ENCODE measurements at places on chromosomes 4 and X.
A peak's percentile ranks its signal among the peaks of the same experiment; 100 is the strongest.

DNA sequence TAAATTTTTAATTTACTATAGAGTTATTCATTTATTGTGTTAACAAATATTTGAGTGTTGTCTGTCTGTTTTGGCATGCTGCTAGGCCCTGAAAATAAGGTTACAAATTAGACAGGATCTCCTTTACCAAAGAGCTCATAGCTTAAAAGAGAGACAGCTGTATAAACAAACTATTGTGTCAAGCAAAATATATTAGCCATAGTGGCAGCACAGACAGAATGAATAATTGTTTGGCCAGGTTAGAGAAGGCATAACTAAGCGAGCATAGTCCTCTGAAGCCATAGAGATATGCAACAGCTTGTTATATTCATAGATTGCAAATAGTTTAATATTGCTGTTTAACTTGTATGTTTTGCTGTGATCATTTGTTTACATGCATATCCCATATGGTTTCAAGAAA lies 66.7 kb upstream of the NDUFC1 start:
- DNase-seq: no peak

DNA sequence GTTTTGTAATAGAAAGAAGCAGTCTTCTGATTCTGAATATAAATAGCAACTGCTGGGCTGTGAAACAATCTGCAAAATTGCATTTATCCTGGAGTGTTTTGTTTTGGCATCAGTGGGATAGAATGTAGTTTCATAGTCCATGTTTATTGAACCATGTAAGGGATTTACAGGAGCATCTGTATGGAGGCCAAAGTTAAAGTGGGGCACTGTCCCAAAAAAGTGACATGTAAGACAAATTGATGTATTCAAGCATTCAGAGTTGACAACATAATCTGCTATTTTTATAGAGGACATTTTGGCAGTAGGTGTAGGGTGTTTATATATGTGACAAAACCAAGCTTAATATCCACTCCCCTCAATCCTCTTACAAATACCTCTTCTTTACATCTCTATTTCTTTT lies 200.5 kb upstream of the ANK2 start:
- no peak for DNase-seq

DNA sequence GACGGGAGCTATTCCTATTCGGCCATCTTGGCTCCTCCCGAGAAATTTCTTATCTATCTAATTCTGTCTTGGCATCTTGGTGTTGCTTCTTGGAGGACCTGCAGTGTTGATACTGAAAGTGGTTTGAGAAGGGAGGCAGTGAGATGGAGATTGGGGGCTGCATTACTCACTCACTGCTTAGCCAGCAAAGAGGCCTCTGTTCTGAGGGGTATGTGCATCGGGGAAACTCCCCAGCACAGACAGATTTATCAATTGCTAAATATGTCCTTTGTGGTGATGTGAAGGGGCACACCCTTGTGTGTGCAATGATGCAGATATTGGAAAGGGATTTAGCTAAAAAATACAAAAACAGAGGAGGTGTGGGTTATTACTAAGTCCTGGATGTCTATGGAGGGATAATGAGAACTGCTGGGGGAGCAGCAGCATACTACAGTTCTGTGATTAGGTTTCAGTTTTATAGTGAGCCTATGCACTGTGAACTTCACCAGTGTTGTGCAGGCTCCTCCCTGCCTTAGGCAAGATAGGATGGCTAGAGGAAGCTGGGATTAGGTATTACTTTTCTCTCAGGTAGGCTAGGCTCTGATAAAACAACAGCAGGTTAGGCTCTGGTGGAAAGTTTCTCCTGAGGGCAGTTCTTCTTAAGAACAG lies 279.0 kb downstream of the HS3ST1 start:
- no peak for DNase-seq

DNA sequence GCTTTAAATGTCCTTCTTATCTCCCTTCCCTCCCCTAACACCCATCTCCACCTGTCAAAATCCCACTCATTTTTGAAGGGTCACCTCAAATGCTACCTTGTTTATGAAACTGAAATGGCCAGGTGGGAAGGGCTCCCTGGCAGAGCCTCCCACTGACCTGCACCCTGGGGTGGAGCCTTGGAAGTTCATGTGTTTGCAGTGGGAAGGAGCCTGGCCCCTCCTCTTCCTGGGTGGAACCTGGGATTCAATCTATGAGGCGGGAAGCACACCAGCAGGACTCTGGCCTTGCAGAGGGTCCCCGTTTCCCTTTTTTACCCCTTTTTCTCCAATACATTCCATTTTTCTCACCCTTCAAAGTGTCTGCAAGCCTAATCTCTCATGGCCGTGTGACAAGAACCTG lies 197.4 kb downstream of the ENOX2 start:
- no peak for DNase-seq

DNA sequence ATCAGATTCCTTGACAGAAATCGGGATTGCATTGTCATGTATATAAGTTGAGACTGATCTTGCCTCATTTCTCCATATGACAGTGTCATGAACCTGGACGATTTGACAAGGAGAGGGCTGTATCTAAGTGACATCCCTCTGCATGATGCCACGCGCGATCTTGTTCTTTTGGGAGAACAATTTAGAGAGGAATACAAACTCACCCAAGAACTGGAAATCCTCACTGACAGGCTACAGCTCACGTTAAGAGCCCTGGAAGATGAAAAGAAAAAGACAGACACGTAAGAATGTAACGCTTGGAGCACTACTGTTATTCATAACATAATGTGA lies 40.9 kb downstream of the GUCY1B1 start:
- no peak for DNase-seq

DNA sequence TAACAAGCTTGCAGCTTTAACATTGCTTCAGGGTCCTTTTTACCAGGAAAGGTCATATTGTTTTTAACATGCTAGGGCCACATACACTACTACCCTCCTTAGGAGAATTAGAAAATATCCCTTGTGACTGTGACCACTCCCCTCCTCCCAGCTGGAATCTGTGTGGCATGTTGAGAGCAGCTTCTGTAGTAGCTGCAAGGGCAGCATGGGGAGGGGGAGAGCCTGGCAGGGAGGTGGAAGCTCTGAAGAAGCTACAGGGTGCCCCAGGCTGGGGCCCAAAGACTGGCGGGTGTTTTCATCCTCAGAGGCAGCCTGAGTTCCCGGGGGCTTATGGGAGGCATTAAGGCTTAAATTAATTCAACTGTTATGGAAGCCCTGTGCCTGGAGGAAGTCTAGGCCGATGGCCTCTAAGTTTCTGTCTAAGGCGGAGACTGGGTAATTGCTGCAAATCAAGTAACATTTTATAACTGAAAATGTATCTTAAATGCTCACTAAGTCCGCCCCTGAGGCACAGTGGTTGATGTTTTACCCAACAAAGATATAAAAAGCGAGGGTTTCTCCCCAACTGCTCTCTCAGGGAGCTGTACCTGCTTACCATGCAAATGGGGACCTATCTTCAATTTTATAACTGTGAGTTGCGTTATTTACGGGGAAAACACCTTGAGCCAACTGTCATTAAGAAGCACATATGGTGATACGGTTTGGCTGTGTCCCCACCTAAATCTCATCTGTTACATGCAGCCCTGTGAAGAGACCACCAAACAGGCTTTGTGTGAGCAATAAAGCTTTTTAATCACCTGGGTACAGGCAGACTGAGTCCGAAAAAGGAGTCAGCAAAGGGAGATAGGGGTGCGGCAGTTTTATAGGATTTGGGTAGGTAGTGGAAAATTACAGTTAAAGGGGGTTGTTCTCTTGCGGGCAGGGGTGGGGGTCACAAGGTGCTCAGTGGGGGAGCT lies 37.4 kb upstream of the STS start:
- no peak for DNase-seq

- no peak for DNase-seq
Observed at GRCh38 chrX:96971812-96972211, 88.1 kb downstream of the RPA4 start.

GRCh38 chrX:39427906-39428305 lies 626.6 kb downstream of the MID1IP1 start:
- DNase-seq: no peak

- no peak for DNase-seq
Observed at GRCh38 chrX:41603596-41603995, 85.2 kb upstream of the GPR34 start.

- no peak for DNase-seq
Observed at GRCh38 chr4:148240241-148240640, 202.0 kb downstream of the NR3C2 start.

GRCh38 chrX:43002526-43003203 lies 224.7 kb upstream of the PPP1R2C start:
- DNase-seq: no peak

DNA sequence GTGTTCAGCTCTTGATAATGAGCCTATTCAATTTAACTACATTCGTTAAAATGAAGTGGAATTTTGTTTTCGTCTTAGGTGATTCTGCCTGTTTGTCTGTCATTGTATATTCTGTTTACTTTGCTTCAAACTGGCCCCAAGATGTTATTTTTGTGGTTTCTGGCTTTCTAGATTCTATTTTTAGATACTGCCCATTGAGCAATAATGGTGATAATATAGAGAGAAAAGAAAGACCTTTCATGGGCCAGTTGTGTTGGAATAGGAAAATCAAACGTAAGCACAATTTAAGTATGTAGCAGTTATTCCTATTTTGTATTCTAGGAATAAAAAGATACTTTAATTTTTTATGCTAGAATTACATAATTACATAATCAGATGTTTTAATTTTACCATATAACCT lies 4.0 kb downstream of the CDKN2AIP start:
- DNase-seq: no peak

DNA sequence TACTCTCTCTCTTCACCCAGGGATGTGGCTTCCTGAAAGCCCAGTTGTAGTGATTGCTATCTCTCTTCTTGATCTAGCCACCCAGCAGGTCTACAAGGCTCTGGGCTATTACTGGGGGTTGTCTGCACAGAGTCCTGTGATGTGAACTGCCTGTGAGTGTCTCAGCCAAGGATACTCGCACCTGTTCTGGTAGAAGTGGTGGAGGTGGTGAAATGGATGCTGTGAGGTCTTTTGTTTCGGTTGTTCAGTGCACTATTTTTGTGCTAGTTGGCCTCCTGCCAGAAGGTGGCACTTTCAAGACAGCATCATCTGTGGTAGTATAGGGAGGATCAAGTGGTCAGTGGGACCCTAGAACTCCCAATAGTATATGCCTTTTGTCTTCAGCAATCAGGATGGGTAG lies 268.0 kb downstream of the GABRG1 start:
- DNase-seq: no peak

DNA sequence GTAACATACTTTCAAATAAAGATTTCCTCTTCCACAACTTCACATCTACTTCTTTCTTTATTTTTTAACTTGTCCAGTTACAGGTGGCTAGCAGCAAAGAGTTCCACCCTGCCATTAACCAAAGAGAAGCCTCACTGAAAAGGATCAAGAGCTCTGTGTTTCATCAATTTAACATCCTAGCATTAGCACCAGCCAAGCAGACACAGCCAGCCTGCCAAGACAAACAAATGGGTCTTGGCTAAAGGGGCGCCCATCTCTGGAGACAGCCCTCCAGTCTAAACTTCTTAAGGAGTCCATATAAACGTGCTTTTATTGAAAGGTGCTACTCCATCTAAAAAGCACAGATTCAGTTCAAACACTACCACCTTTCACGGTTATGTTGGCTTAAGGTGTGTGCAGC lies 105.3 kb downstream of the ADAMTS3 start:
- no peak for DNase-seq

DNA sequence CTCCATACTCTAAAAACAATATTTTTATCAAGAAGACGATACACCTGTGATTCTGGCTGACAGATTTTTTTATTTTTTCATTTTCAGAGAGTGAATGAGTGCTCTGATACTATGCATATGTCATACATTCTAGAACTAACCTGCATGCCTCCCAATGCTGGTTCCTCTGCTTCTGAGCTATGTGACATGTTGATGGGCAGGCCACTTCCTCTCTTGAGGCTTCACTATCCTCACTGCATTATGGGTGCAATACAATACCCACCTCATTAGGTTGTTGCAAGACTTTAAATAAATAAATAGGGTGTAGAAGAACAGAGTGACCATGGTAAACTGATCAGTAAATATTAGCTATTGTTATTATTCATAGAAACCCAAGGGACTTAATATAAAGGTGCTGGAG lies 408.3 kb downstream of the HNRNPD start:
- DNase-seq: no peak

DNA sequence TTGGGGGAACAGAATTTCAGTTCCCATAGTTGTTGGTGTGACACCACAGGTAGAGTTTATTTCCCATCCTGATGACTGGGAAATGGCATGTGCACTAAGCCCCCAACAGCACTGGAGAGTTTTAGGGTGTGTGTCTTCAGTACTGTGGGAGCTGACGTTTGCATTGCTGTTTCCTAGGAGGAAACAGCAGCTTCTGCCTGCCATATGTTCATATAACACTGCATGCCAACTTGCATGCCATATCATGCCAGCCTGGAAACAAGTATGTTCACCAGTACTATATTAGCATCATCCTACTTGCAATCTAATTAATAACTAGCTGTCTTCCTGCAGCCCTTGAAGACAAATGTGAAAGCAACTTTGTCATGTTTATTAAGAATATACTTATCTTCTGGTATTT lies 58.2 kb downstream of the NAA11 start:
- DNase-seq: no peak

DNA sequence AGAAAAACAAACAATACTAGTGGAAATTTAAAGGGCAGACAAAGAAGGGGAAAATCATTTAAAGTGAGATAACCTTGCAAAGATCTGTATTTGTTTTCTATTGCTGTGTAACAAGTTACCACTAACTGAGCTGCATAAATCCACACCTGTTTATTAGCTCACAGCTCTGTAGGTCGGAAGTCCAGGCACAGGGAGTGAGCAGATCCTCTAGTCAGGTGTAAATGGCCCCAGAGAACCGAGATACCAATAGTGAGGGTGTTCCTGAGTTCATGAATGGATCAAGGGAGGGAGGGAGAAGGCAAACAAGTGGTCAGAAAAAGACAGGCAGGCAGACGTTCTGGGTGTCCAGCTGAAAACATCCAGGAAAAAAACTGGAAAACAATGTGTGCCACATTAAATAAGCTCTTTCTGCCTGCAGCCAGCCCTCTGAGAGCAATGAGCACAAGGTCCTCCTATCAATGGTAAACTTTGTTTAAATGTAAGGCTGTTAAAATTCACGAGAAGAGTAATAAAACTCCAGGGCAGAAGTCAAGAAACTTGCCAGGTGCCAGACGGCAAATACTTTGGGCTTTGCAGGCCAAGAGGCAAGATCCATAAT lies 25.0 kb downstream of the ADGRA3 start:
- DNase-seq: no peak

DNA sequence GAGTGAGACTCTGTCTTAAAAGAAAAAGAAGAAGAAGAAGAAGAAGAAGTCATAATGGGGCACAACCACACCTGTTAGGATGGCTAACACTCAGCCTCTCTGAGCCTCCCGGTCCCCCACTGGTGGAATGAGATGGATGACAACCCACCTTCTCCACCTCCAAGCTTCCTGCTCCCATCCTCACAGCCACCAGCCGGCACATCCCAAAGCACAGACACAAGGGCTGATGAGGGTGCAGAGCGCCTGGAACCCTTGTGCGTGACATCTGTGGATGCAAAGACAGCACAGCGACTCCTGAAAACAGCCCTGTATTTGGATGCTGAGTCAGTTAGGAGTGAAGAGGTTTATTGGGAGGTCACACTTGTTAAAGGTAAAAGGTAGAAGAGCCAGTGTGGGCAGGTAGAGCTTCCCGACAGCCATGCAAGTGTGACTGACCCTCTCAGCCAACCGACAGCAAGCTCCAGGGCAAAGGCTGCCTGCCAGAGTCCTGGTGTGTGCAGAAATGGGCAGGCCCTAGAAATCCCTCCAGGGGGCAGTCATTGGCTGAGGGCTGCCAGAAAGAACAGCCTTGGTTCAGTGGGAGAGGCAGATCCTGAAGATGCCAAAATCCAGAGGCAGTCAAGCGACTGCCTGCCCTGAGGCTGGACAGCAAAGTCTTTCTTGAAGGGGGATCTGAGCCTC lies 26.6 kb upstream of the MAN2B2 start:
- peak; percentile 50 for DNase-seq

GRCh38 chrX:123348468-123348867 lies 164.4 kb downstream of the GRIA3 start:
- no peak for DNase-seq

Measured in hematopoietic multipotent progenitor cell treated with erythropoietin and hydrocortisone succinate and interleukin-3 and kit ligand, for 8 days (in vitro differentiated cells).